ENCODE measurements at places on chromosomes 1 and 21.
A peak's percentile ranks its signal among the peaks of the same experiment; 100 is the strongest.

- DNase-seq, result no peak
These were observed 62.9 kb downstream of the PPP1R12B start for GRCh38 chr1:202411422-202411821.

DNA sequence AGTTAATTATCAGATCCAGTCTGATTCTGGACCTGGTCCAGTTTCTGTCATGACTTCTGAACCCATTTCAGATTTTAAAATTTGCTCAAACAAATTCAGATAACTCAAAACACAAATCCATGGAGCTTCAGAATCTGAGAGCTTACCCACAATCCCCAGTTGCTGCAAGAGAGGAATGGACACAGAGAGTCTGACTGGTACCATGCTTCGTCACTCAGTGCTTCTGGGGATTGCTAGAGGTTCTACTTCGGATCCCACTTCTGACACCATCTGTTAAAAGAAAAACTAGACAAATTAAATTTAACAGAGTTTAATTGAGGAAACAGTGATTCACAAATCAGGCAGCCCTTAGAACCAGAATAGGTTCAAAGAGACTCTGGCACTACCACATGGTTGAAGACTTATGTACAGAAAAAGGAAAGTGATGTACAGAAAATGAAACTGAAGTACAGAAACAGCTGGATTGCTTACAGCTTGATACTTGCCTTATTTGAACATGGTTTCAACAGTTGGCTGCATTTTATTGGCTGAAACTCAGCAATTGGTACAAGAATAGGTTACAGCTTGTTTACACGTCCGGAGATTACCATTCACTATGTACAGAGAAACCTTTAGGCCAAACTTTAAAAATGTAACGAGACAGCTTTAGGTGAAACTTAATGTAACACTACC, 60.7 kb upstream of the TEKT2 start:
- no peak for DNase-seq

DNA sequence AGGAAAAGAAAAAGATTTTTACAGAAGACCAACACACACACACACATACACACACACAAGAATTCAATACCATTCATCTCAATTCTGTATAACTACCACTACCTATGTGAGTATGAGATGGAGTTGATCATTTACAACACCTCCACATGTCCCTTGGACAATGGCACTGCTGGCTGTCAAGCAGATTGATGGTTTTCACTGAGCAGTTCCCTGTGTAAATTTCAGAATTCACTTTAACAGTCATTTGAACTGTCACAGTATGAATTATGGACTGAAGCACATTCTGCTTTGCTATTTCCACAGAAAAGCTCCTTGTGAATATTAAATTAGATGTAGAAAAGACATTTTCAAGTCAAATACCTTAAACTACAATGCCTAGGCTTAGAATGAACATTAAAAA, 14.3 kb downstream of the KCNT2 start:
- no peak for DNase-seq

- peak; percentile 47 for DNase-seq
These were observed 586 bp upstream of the AGPAT3 start for GRCh38 chr21:43864313-43864961.

GRCh38 chr21:36698385-36698980, 432 bp upstream of the SIM2 start:
- peak; percentile 69 for DNase-seq

DNA sequence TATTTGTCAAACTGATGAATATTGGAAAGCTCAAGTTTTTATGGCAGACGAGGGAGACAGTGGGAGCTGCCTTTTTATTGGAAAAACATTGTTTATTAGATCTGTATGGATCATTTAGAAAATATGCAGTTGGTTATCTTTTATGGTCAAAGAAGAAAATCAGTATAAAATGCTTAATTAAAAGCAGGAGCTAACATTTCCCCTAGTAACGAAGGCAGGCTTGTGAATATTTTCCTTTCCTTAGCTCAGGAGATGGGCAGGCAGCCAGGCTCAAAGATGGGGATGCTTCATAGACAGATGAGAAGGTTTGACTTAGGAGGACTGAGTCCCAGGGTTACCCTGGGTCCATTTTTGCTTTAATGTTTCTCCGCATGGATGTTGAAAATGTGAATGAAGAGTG, 26.0 kb downstream of the ROR1 start:
- no peak for DNase-seq

Data from neural progenitor cell (in vitro differentiated cells).